Colonic mucosa (tissue), 4 donors: ENCODE measurements at places on chromosomes 2 and 18. TPM values are rescaled to one million over a fixed set of nuclear protein-coding genes. Genes with fewer than 3 reads are reported as not detected.

The MYCN gene
- total RNA-seq: 1.7 TPM

The ELOA2 gene
- total RNA-seq: not detected

The SPDYA gene
- total RNA-seq: 0.42 TPM

The LAMA1 gene
- 24.2 TPM for total RNA-seq

DNA sequence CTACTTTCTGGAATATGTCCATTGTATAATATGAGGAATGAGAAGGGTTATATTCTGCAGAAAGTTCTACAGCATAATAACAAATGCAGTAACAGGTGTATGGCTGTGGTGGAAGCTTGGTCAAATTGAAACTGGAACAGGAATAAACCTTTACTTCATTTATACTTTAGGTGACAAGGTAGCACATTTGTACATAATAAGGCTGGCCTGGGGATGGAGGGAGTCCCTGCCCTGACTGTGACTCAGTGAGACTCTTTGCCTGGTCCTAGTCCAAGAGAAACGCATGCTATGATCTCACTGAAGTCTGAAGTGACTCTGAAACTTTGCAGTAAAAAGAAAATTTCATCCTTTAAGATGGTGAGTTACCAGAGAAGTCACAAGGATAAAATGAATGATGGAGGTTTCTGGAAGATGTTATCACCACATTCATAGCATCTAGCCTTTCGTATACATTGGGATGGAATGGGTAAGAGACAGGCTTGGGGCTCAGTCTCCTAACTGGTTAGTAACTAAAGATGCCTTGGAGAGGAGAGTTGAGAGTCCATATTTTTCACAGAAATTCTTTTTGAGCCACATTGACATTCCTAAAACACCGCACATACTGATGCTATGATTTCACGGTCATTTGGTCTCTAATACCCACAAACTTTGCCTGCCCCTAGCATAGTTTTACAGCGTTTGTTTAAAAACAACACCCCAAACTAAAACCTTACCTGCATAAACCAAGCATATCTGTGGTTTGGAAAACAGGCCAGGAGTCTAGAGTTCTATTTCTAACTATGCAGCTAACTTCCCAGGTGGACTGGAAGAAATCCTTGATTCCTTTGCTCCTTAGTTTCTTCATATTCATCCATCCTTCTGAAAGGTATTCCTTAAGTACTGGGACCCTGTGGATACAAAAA lies 42.4 kb upstream of the NABP1 start:
- no peak for DNase-seq
- no peak overlapping the region for H3K4me3 ChIP-seq
- H3K27me3 ChIP-seq: no peaks in the 10 kb centered on the region

DNA sequence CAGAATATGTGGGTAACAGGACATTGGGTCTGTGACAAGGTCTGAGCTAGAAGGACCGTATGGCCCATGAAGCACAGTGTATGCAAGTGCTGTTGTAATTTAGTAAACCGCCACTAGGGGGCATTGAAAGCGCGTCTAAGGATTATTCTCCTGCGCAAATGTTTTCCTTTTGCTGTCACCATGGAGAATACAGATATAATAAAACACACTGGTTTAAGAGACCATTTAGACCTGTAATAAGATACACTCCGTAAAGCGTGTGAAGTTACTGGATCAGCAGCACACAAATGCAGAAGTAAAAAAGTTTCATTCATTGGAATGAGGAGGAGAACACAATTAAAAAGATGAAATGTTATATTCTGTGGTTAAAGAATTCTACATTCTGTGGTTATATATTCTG lies 272.4 kb downstream of the AGAP1 start:
- H3K27ac ChIP-seq: no peak overlapping the region
- no peaks in the 10 kb centered on the region for H3K36me3 ChIP-seq
- DNase-seq: peak; percentile 85
- no peak overlapping the region for H3K4me3 ChIP-seq

DNA sequence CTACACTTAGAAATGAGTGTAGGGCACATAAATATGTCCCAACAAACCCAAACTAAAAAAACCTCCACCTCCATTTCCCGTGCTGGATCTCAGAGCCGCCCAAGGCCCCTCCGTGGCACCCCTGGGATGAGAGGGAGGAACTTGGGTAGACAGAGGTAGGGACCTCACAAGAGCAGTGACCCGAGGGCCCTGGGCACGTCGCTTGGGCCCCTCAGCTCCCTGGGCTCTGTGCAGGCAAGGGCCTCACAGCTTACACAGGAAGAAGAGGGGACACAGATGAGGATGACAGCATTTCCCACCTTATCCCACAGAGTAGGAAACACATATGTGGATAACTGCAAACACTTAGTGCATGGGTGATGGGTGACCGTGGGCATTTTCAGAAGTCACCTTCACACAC lies 93.9 kb upstream of the TPO start:
- no peak overlapping the region for H3K27ac ChIP-seq

- H3K27me3 ChIP-seq: no peaks in the 10 kb centered on the region
- DNase-seq: no peak
- no peak overlapping the region for H3K4me3 ChIP-seq
- H3K4me1 ChIP-seq: no peaks in the 10 kb centered on the region
Observed at GRCh38 chr2:198717451-198717850, 740.3 kb downstream of the SATB2 start.

- no peak overlapping the region for H3K27ac ChIP-seq
- no peak for DNase-seq
- H3K36me3 ChIP-seq: no peaks in the 10 kb centered on the region
- H3K4me3 ChIP-seq: no peak overlapping the region
- no peaks in the 10 kb centered on the region for H3K4me1 ChIP-seq
Observed at GRCh38 chr2:238133499-238134392, 4.7 kb upstream of the KLHL30 start.

DNA sequence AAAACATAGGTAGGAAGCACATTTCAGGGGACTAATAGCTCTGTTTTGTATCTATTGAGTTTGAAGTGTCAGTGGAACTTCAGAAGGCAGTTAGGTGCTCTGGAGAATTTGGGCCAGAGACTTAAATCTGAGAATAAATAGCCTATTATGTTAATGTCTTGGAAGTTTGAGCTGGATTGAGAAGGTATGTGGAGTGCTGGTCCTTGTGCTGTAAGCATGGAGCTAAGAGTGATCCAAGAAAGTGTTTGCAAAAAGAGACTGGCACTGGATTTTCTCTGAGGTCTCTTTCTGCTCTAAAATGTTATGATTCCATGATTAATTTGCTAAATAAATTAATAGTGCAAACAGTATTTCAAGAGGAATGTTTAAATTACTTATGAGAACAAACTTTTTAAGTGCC lies 63.3 kb downstream of the ICOS start:
- no peak overlapping the region for H3K4me3 ChIP-seq
- DNase-seq: no peak
- H3K36me3 ChIP-seq: no peaks in the 10 kb centered on the region
- H3K27me3 ChIP-seq: no peaks in the 10 kb centered on the region
- no peak overlapping the region for H3K27ac ChIP-seq
- H3K4me1 ChIP-seq: no peaks in the 10 kb centered on the region

DNA sequence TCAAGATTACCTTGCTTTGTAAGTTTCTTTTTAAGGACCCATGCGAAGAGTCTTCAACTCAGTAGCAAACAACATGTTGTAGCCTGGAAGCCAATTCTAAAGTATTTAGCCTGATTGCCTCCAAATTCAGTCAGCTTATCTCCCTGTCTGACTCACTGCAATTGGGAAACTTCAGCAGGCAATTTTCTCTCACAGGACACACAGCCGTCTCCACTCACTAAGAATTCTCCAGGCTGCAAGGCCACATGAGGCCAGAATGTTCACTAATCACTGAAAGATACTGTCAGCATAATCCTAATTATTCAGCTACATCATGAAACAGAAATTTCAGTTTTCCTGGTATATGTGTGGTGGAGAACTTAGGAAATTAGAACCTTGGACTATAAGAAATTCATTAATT lies 78.1 kb upstream of the PDE1A start:
- H3K27ac ChIP-seq: no peak overlapping the region
- no peak overlapping the region for H3K4me3 ChIP-seq
- H3K36me3 ChIP-seq: no peaks in the 10 kb centered on the region
- no peaks in the 10 kb centered on the region for H3K4me1 ChIP-seq
- no peak for DNase-seq

DNA sequence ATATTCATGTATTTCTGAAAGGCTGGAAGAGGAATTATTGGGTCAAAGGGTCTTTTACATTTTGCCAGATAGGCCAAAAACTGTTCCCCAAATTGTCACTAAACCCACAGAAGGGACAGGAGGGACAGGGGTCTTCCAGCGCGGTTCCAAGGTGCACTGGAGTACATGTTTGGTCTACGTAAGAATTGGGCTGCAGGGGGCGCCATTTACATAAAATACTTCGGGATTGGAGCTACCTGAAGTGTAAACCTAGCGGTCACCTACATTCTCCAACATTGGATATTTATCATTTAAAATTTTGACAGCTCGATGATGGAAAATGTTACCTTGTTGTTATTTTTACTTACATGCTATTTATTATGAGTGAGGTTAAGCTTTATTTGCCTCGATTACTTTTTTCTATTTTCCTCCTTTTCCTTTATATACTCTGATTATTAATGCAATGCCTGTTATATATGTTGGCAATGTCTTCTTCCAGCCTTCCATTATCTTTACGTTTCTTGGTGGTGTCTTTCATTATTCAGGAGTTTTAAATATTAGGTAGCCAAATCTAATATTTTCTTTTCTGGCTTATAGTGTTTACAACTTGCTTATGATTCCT lies 43.0 kb upstream of the RAB6C start:
- H3K36me3 ChIP-seq: no peaks in the 10 kb centered on the region
- H3K27me3 ChIP-seq: peaks cover 7% of the 10 kb centered on the region
- H3K4me1 ChIP-seq: no peaks in the 10 kb centered on the region
- no peak overlapping the region for H3K27ac ChIP-seq
- H3K4me3 ChIP-seq: no peak overlapping the region

DNA sequence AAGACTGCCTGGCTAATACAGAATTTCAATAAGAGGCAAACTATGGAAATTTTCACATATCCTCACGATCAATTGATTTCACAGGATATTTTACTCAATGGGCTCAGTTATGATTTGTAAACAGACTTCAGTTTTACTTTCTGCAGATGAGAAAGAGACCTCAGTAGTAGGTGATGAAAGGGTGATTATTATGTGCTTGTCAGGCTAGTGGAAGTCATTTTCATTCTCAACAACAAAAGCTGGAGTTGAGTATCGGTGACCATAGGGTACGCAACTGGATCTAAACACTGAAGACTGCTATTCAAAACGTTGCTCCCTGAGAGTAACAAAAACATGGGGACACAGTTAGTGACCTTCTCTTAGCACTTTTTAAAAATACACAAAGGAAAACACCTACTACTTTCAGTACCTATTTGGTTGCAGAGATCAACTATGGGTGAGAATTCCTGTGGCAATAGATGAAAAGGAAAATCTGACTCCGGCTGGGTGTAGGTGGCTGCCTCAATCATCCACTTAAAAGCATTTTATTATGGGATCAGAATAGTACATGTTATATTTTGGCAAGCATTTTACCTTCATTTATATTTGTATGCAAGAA lies 126.2 kb upstream of the VRK2 start:
- H3K27me3 ChIP-seq: no peaks in the 10 kb centered on the region
- DNase-seq: no peak
- no peaks in the 10 kb centered on the region for H3K4me1 ChIP-seq
- no peak overlapping the region for H3K27ac ChIP-seq

DNA sequence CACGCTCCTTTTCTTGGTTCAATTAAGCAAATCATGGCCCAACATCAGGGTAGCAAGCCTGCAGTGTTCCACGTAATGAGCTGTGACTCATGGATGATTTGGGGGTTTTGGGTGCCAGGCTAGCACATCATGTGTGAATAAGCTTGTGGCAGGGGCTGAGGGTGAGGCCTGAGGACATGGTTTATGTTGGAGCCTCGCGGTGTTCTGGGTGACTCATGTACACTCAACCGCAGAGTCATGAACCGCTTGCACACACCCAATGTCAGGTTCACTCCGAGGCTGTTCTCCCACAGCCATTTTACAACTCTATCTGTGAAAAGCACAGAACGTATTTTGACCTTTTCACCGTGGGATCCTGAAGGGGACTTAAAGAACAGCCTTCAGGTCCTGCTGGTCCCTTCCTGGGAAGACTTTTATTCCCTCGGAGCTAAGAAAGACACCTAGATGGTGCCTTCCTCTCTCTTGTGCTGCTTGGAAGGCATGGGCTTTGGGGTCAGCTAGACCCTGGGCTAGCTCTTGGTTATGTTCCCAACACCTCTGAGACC lies 139.9 kb upstream of the ZEB2 start:
- H3K27me3 ChIP-seq: no peaks in the 10 kb centered on the region
- DNase-seq: no peak
- H3K27ac ChIP-seq: peak overlapping the region; percentile 6

- no peak overlapping the region for H3K4me3 ChIP-seq
- no peaks in the 10 kb centered on the region for H3K4me1 ChIP-seq
Observed at GRCh38 chr2:152542337-152542994, 174.8 kb downstream of the PRPF40A start.

- peaks cover 4% of the 10 kb centered on the region for H3K4me1 ChIP-seq
- H3K27ac ChIP-seq: no peak overlapping the region
- H3K4me3 ChIP-seq: peak overlapping the region; percentile 60
- peaks cover 8% of the 10 kb centered on the region for H3K27me3 ChIP-seq
Observed at GRCh38 chr2:219551441-219552381, 7.9 kb downstream of the TMEM198 start.

- no peak overlapping the region for H3K27ac ChIP-seq
- no peak overlapping the region for H3K4me3 ChIP-seq
- H3K27me3 ChIP-seq: no peaks in the 10 kb centered on the region
- H3K36me3 ChIP-seq: no peaks in the 10 kb centered on the region
- H3K4me1 ChIP-seq: no peaks in the 10 kb centered on the region
Observed at GRCh38 chr2:239412905-239413603, 12.2 kb upstream of the HDAC4 start.

DNA sequence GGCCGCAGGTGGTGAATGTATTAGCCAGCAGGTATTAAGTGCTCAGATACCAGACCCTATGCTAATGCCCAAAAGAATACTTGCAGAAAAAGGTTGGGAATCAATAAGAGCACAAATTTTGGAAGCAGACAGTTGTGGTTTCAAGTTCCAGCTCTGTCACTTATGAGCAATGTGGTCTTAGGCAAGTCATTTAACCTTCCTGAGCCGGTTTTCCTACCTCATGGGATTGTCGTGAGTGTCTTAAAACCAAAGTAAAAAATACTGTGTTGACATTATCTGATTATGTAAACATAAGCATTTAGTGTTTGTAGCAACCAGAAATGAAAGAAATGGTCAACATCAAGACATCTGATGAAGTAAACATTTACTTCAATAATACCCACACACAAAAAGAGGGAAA lies 93.0 kb upstream of the CHST9 start:
- no peaks in the 10 kb centered on the region for H3K4me1 ChIP-seq
- no peak overlapping the region for H3K4me3 ChIP-seq
- H3K27ac ChIP-seq: no peak overlapping the region
- no peak for DNase-seq
- no peaks in the 10 kb centered on the region for H3K27me3 ChIP-seq
- no peaks in the 10 kb centered on the region for H3K36me3 ChIP-seq

DNA sequence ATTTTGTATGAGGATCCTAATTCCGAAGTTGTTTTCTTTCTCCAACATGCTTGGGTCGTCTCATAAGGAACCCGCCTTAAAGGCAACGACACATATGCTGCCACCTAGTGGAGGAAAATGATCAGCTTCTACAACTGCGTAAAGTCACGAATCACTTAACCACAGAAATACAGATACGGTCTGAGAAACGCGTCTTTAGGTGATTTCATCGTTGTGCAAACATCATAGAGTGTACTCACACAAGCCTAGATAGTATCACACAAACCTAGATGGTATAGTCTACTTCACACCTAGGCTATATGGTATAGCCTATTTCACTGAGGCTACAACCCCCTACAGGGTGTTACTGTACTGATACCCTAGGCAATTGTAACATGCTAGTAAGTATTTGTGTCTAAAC lies 13.1 kb downstream of the GNLY start:
- peak; percentile 80 for DNase-seq
- no peaks in the 10 kb centered on the region for H3K4me1 ChIP-seq
- H3K27ac ChIP-seq: no peak overlapping the region
- no peaks in the 10 kb centered on the region for H3K36me3 ChIP-seq
